ENCODE measurements at places on chromosomes 6 and 20. TPM values are rescaled to one million over a fixed set of nuclear protein-coding genes. Genes with fewer than 3 reads are reported as not detected.

GRCh38 chr20:53582574-53583351, 10.9 kb downstream of the ZNF217 start:
- H3K4me3 ChIP-seq: no peak overlapping the region
- DNase-seq: no peak
- peaks cover 18% of the 10 kb centered on the region for H3K36me3 ChIP-seq
- H3K4me1 ChIP-seq: peaks cover 10% of the 10 kb centered on the region

- peaks cover 35% of the 10 kb centered on the region for H3K4me1 ChIP-seq
- no peaks in the 10 kb centered on the region for H3K36me3 ChIP-seq
- DNase-seq: no peak
- peak overlapping the region; percentile 93 for H3K4me3 ChIP-seq
- H3K27me3 ChIP-seq: no peaks in the 10 kb centered on the region
Observed at GRCh38 chr6:30571762-30572082, 480 bp downstream of the ABCF1 start.

The TMEM239 gene
- not detected for polyA plus RNA-seq

The ERVFRD-1 gene
- polyA plus RNA-seq: 0.07 TPM

The COL19A1 gene
- not detected for polyA plus RNA-seq
